ENCODE measurements at places on chromosomes 7 and 10.

DNA sequence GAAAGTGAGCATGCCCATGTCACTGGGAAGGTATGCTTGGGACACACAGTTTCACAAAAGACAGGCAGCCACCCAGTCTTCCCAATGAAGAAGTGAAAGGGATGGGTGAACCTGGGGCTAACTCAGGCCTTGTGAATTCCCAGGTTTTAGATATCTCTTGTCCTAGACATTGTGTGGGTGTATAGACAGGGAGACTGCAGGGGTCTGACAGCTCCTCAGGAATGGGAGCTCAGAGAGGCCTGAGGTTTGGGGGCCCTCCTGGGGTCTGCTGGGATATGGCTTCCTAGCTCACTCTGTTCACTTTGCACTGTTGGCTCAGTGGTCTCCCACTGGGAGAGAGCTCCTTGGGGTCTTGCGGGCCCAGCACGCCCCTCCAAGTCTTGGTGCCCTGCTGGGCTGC lies 47.0 kb downstream of the WDFY4 start:
- no peak for DNase-seq

GRCh38 chr7:45252857-45253256 lies 95.3 kb downstream of the RAMP3 start:
- DNase-seq = no peak

DNA sequence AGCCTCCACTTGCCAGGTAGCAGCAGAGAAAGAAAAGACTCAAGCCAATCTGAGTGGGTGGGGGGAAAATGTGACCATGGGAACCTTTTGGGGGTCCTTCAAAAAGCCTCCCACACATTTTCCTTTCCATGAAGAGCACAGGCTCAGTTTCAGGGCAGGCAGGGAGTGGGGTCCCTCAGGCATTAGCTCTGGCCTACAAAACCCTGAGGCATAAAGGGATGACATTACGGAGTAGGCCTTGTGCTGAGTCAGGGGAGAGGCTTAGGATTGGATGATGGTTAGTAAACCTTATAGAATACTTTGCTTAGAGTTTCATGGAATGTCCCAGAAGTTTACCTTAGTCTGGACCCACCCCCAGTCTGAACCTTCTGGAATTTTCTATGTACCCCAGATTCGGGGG lies 3.5 kb downstream of the DNAJC30 start:
- DNase-seq = no peak

- no peak for DNase-seq
Observed at GRCh38 chr10:88505680-88506215, 77.4 kb downstream of the RNLS start.

GRCh38 chr7:151717918-151718317 lies 159.0 kb downstream of the PRKAG2 start:
- no peak for DNase-seq

All from stimulated activated CD4-positive, alpha-beta T cell treated with anti-CD3 and anti-CD28 coated beads, Interleukin-15, amount 100 ng/mL, for 48 hours (primary cell).